ENCODE measurements at places on chromosomes 6 and 20.

GRCh38 chr20:50213531-50214106 is 23.0 kb downstream of the CEBPB start:
- no peaks in the 10 kb centered on the region for H3K27me3 ChIP-seq
- H3K4me1 ChIP-seq = no peaks in the 10 kb centered on the region
- H3K27ac ChIP-seq = no peak overlapping the region
- no peak for DNase-seq
- H3K4me3 ChIP-seq = no peak overlapping the region

- no peaks in the 10 kb centered on the region for H3K27me3 ChIP-seq
- H3K27ac ChIP-seq = peak overlapping the region; percentile 61
- H3K36me3 ChIP-seq = no peaks in the 10 kb centered on the region
- no peak overlapping the region for H3K4me3 ChIP-seq
Observed at GRCh38 chr6:169189182-169189581, 64.5 kb downstream of the THBS2 start.

- no peaks in the 10 kb centered on the region for H3K27me3 ChIP-seq
- no peak overlapping the region for H3K4me3 ChIP-seq
- H3K27ac ChIP-seq = no peak overlapping the region
- no peak for DNase-seq
Observed at GRCh38 chr6:39251406-39251805, 22.1 kb upstream of the KCNK5 start.

DNA sequence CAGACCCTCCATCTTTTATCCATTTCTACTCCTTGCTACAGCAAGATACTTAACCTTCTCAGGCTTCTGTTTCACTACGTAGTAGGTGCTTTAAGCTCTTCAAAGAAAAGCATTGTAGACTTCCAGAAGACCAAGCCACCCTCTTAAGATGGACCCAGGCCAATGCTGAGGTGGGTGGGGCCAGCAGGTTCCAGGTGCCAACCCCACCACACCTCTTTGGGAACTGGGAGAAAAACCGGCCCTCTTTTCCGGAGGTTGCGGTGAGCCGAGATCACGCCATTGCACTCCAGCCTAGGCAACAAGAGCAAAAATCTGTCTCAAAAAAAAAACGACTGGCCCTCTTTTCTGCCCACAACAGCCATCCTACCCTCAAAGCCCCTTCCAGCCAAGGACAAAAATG is 10.6 kb upstream of the HMGA1 start:
- no peaks in the 10 kb centered on the region for H3K4me1 ChIP-seq
- no peaks in the 10 kb centered on the region for H3K36me3 ChIP-seq
- H3K4me3 ChIP-seq = no peak overlapping the region

GRCh38 chr6:142853244-142854180 is 91.5 kb downstream of the HIVEP2 start:
- H3K27ac ChIP-seq = peak overlapping the region; percentile 70
- H3K4me3 ChIP-seq = no peak overlapping the region
- H3K36me3 ChIP-seq = no peaks in the 10 kb centered on the region
- H3K27me3 ChIP-seq = no peaks in the 10 kb centered on the region
- H3K4me1 ChIP-seq = peaks cover 6% of the 10 kb centered on the region

GRCh38 chr6:142833054-142833453 is 111.9 kb downstream of the HIVEP2 start:
- no peak overlapping the region for H3K4me3 ChIP-seq
- DNase-seq = no peak
- H3K27me3 ChIP-seq = no peaks in the 10 kb centered on the region
- H3K4me1 ChIP-seq = no peaks in the 10 kb centered on the region
- H3K36me3 ChIP-seq = no peaks in the 10 kb centered on the region

- H3K27me3 ChIP-seq = no peaks in the 10 kb centered on the region
- no peaks in the 10 kb centered on the region for H3K4me1 ChIP-seq
- no peak overlapping the region for H3K4me3 ChIP-seq
- H3K36me3 ChIP-seq = no peaks in the 10 kb centered on the region
- H3K27ac ChIP-seq = no peak overlapping the region
Observed at GRCh38 chr6:77356821-77357220, 106.5 kb downstream of the HTR1B start.

DNA sequence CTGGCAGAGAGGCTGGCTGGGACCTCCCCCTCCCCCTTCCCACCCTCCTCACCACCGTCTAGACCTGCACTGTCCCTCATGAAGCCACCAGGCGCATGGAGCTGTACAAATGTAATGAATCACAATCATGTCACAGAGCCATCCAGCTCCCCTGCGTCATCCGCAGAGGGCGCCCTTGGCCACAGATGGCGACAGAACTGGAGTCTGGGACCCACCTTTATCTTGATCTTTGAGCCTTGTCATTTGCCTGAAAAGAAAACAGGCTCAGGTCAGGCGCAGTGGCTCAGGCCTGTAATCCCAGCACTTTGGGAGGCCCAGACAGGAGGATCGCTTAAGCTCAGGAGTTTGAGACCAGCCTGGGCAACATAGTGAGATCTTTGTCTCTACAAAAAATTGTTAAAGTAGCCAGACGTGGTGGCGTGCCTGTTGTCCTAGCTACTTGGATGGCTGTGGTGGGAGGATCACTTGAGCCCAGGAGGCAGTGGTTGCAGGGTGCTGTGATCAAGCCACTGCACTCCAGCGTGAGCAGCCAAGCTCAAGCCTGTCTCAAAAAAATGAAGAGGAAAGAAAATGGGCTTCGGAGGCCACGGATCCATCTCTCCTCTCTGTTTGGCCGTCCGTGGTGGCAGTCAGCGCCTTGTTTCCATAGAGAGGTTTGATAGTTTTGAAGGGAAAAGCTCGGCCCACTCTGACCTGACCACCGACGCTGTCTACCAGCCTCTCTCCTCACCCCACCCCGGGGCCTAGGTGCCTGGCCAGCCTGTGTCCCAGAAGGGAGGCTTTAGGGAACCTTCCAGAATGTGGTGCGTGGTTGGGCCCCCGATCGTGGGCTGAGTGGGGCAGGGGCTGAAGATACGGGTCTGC is 6.2 kb downstream of the COL9A3 start:
- peaks cover 21% of the 10 kb centered on the region for H3K4me1 ChIP-seq
- no peaks in the 10 kb centered on the region for H3K36me3 ChIP-seq
- no peak for DNase-seq

DNA sequence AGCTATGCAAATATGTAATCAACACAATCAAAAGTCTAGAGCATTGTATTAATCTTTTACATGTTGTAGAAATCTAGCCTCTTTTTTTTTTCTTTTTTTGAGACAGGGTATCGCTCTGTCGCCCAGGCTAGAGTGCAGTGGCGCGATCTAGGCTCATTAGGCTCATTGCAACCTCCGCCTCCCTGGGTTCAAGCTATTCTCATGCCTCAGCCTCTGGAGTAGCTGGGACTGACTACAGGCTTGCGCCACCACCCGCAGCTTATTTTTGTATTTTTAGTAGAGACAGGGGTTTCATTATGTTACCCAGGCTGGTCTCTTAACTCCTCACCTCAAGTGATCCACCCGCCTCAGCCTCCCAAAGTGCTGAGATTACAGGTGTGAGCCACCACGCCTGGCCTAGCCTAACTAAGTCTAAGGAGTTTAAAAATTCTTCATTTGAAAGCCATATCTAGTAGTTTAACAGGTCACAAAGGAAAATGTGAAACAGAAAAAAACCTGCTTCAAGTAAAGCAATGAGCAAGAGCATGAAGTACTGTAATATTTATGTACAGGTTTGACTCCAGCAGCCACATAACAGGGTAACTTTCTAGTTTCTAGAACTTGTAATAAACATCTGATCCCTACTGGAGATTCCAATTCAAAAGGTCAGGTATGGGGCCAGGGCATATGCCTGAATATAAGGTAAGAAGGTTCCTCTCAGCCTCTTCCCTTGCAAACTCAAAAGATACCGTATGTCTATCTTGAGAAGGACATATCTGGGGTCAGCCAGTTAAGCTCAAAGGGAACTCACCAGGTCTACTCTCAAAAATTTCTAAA is 4.4 kb downstream of the CPNE1 start:
- no peaks in the 10 kb centered on the region for H3K36me3 ChIP-seq
- no peak for DNase-seq
- no peak overlapping the region for H3K4me3 ChIP-seq

DNA sequence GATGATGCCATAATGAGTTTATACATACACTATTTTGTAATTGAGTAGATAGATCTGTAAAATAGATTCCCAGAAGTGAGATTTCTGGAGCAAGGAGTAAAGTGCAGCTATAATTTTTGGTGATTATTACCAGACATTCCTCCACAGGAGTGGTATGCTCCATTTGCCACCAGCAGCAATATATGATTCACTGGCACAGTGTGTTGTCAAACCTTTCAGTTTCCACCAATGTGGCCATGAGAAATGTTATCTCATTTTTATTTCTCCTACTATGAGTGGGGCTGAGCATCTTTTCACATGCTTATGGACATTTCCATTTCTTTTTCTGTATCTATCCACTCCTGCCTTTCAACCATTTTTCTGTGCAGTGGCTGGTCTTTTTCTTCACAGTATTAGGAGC is 70.5 kb downstream of the GPR63 start:
- no peaks in the 10 kb centered on the region for H3K27me3 ChIP-seq
- no peak for DNase-seq
- H3K4me1 ChIP-seq = no peaks in the 10 kb centered on the region
- H3K36me3 ChIP-seq = no peaks in the 10 kb centered on the region
- H3K27ac ChIP-seq = no peak overlapping the region

DNA sequence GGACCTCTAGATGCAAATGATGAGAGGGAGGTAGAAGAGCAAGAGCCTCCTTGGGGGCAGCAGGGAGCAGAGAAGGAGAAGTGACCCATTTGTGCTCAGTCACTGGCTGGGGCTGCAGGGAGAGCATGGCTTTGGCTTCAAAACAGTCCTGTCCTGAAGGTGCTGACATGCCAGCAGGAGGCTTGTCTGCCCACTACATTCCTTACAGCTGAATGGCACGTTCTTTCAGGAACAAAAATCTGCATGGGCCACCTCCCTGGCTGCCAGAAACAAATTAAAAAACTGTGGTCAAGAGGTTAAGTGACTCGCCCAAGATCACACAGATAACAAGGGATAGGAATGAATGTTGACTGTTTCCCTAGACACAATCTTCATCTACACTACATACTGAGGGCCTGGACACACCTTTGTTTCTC is 188.8 kb downstream of the HIVEP2 start:
- no peaks in the 10 kb centered on the region for H3K36me3 ChIP-seq
- H3K4me3 ChIP-seq = no peak overlapping the region
- no peak overlapping the region for H3K27ac ChIP-seq
- no peak for DNase-seq

GRCh38 chr20:44033873-44034272 is 119.2 kb downstream of the TOX2 start:
- H3K36me3 ChIP-seq = no peaks in the 10 kb centered on the region
- no peak overlapping the region for H3K4me3 ChIP-seq
- no peak for DNase-seq
- H3K27ac ChIP-seq = no peak overlapping the region
- no peaks in the 10 kb centered on the region for H3K27me3 ChIP-seq

GRCh38 chr6:156774863-156775405 is 2.2 kb upstream of the ARID1B start:
- no peaks in the 10 kb centered on the region for H3K36me3 ChIP-seq
- H3K27ac ChIP-seq = peak overlapping the region; percentile 98
- peak overlapping the region; percentile 4 for H3K4me3 ChIP-seq
- H3K27me3 ChIP-seq = no peaks in the 10 kb centered on the region
- H3K4me1 ChIP-seq = no peaks in the 10 kb centered on the region
- DNase-seq = no peak

DNA sequence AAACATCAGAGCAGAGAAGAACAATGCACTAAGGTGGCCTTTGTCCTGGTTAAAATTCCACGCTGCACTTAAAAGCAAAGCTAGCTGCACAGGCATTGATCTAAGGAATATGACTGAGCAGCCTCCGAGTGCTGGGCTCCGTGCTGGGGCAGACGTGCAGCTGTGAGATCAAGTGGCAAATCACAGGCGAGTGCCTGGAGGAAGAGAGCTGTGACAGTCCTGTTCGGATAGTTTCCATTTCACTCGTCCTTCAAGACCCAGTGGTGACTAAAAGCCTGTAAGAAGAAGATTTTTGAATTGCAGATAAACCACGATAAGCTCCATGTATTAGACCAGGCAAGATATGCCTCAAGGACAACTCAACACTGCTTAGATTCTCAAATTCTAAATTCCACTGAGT is 247.9 kb downstream of the ANKRD60 start:
- H3K36me3 ChIP-seq = no peaks in the 10 kb centered on the region
- H3K4me3 ChIP-seq = no peak overlapping the region
- peaks cover 5% of the 10 kb centered on the region for H3K4me1 ChIP-seq
- no peak overlapping the region for H3K27ac ChIP-seq
- no peaks in the 10 kb centered on the region for H3K27me3 ChIP-seq

DNA sequence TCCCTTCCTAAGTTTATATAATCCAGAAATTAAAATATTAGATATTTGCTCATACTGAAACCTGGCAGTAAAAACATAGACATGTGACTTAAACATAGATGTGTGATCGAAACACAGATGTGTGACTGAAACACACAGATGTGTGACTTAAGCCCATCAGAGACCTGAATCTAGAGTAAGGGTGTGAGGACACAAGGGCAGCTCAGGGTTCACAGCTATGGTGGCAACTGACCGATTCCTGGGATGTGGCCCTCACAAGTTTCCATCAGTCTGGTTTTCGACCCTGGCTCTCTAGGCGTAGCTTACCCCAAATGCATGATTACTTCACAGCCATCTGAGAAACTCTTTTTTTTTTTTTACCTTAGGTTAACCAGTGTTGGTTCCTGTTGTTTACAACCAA is 137.0 kb downstream of the NRN1 start:
- no peaks in the 10 kb centered on the region for H3K36me3 ChIP-seq
- DNase-seq = no peak
- H3K4me3 ChIP-seq = no peak overlapping the region
- no peaks in the 10 kb centered on the region for H3K4me1 ChIP-seq
- H3K27ac ChIP-seq = no peak overlapping the region

GRCh38 chr6:41257369-41258195 is 28.9 kb downstream of the TREM1 start:
- DNase-seq = no peak
- no peaks in the 10 kb centered on the region for H3K27me3 ChIP-seq
- H3K4me1 ChIP-seq = no peaks in the 10 kb centered on the region
- no peaks in the 10 kb centered on the region for H3K36me3 ChIP-seq
- H3K4me3 ChIP-seq = no peak overlapping the region

DNA sequence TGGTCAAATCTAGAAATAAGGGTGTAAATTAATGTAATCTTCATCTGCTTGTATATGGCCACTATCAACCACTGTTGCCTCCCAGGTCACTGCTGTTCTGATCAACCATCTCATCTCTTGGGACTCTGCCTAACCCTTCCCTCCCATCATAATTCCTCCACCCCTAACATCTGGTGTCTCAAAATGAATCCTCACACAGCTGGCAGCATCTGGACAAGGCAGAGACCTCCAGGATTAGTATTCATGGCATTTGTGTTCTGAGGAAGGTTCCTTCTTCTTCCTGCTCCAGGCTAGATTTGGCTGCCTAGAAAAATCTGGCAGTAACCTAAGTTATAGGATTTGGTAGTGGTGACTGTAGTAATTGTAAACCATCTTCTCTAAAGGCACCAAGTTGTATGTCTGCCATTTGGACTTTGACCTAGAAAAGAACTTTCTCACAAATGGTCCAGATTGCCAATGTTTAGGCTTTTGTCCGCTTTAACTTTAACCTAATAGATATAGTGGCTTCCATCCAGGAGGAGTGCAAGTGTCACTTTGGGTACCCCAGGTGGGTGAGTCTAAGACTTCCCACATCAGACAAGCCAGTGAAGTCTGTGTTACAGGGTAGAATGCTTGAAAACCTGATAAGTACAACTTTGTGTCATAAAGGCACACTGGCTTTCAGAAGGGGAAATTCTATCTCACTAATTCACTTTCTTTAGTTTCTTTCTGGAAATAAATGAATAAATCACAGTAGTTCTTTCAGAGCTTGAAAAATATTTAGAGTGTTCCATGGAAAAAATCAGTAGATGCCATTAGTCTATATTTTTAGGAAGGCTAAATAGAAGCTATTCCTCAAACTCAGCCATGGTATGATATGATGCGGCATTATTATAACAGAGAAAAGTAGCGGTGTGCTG is 3.0 kb upstream of the PHACTR2 start:
- H3K27ac ChIP-seq = peak overlapping the region; percentile 44
- no peaks in the 10 kb centered on the region for H3K36me3 ChIP-seq
- H3K27me3 ChIP-seq = no peaks in the 10 kb centered on the region
- no peak overlapping the region for H3K4me3 ChIP-seq
- DNase-seq = no peak

Measured in breast epithelium (tissue), 4 donors.